ENCODE measurements at places on chromosomes 2 and 18.
A peak's percentile ranks its signal among the peaks of the same experiment; 100 is the strongest.

- H3K36me3 ChIP-seq: no peaks in the 10 kb centered on the region
- H3K4me3 ChIP-seq: no peak overlapping the region
- no peak overlapping the region for H3K27ac ChIP-seq
- no peak for DNase-seq
- no peaks in the 10 kb centered on the region for H3K27me3 ChIP-seq
Measured at GRCh38 chr18:68533641-68534040, 181.3 kb downstream of the TMX3 start.

DNA sequence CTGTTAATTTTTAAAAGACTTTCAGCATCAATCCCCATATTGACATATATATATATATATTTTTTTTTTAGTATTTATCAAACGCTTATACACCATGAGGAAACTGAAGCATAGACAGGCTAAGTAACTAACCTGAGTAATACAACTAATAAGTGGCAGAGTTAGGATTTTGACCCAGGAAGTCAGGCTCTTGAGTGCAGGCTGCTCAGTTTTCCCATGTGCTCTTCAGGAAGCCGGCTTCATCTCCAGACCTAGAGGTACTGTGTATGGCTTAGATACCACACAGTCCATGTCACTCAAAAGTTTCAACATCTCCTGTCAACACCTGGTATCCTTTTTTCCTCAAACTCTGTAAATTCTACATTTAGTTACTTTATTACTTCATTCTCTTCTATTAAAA, 841.7 kb upstream of the ACVR2A start:
- no peak for DNase-seq
- no peak overlapping the region for H3K27ac ChIP-seq

DNA sequence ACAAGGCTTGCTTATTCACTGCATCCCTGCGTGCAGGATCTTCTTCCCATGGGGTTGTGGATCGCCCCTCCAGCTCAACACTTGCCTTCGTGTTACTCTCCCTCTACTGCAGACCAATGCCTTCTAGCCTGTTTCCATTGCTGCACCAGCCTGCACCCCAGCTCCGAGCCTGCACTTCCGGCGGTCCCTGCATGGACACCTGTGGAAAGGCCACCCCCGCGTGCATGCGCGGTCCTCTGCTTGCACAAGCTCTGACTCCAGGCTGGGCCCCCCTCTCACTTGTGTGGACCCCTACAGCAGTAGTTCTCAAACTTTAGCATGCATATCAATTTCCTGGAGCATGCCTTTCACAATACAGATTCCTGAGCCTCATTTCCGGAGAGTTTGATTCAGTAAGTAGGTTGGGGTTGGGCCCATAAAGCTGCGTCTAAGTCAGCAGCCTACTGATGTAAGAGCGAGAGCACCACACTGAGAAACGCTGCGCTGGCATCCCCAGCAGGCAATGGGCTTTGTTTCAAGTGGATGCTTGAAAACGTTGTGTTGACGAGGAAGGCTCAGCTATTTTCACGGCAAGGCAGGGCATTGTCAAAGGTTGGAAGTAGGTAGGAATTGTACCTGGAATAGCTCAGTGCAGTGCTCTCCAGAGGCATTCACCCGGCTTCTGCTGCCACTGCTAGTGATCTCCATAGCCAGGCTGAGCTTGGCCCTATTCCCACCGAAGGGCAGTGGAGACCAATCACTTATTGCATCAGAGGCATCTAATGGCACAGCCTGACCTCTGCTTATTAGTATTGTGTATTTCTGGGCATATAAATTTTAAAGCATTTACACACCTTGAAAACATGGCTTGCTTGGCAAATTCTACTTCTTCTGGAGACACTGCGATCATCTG, 32.6 kb downstream of the CREG2 start:
- no peak overlapping the region for H3K27ac ChIP-seq
- no peak for DNase-seq
- no peaks in the 10 kb centered on the region for H3K4me1 ChIP-seq
- no peak overlapping the region for H3K4me3 ChIP-seq
- no peaks in the 10 kb centered on the region for H3K27me3 ChIP-seq

- no peak overlapping the region for H3K27ac ChIP-seq
- no peak overlapping the region for H3K4me3 ChIP-seq
- H3K36me3 ChIP-seq: no peaks in the 10 kb centered on the region
- DNase-seq: no peak
- no peaks in the 10 kb centered on the region for H3K27me3 ChIP-seq
- no peaks in the 10 kb centered on the region for H3K4me1 ChIP-seq
Measured at GRCh38 chr2:186058614-186059013, 320.0 kb downstream of the FSIP2 start.

DNA sequence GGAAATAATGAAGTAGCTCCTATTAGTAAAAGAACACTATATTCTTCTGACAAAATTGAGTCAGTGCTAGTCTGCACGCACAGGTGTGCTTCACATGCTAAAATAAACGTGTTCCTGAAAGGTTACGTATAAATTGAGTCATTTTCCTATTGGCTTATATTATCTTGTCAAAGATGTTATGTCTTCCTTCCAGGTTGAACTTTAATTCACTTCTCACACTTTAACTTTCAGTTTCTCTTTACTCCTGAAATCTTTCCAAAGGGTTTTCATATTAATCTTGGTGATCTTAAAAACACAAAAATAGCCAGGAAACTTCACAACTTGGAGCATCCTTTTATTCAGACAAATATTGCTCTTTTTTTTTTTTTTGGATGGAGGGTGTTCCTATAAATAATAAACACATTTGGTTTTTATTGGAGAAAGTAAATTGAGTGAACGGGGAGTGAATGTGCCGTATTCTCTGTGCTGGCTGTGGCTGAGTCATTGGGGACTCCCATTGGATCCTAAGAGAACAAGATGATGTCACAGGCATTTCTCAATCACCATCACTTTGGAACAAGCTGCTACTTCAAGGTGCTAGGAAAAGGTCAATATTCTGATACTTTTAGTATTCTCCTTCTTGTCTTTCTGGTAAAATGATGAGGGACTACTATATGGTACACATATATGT, 150.2 kb upstream of the SPATS2L start:
- no peaks in the 10 kb centered on the region for H3K27me3 ChIP-seq
- no peaks in the 10 kb centered on the region for H3K36me3 ChIP-seq
- H3K4me3 ChIP-seq: no peak overlapping the region
- no peak for DNase-seq
- no peaks in the 10 kb centered on the region for H3K4me1 ChIP-seq

DNA sequence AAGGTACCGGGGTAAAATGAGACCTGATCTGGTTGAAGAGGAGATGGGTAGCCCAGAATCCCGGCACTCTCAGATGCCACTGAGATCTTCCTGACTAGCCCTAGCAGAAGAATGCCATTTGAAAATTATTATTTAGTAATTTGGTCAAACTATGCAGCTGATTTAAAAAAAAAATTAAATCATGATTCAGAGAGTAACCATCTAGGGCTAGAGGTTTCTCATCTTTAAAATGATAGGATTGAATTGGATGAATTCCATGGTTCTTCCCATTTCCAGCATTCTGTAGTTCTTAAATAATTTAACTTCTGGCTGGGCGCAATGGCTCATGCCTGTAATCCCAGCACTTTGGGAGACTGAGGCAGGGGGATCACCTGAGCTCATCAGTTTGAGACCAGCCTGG, 106.1 kb downstream of the MYO1B start:
- no peak overlapping the region for H3K27ac ChIP-seq
- H3K4me3 ChIP-seq: no peak overlapping the region
- H3K36me3 ChIP-seq: no peaks in the 10 kb centered on the region
- no peaks in the 10 kb centered on the region for H3K4me1 ChIP-seq

DNA sequence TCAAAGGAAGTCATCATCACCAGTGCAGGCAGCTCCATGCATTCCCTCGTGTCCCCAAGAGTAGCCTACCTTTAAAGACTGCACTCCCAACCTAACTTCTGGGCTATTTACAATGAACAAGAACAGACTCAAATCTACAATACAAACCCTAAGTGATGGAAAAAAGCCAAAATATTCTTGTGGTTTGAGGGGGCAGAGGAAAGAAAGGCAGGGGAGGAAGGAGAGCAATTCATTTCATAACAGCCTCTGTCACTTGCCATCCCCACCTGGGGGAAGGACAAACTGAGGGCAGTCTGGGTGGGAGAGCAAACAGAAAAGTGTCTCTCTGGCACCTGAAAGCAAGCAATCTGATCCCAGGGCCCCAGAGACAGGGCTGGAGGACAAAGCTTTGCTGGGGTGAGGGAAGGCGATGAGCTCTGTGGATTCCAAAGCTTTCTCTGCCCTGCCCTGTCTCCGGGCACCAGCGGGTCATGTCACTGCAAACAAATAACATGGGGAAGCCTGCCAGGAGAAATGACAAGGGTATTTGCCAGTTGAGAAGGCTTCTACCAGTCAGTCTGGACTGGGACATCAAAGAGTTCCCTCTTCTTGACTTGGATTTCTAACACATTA, 528.0 kb upstream of the TNP1 start:
- no peak for DNase-seq
- no peak overlapping the region for H3K27ac ChIP-seq
- no peaks in the 10 kb centered on the region for H3K36me3 ChIP-seq

- no peak overlapping the region for H3K27ac ChIP-seq
- 0 out of 2 replicates have a peak, but pooled peaks cover 4% of the 10 kb centered on the region for H3K4me1 ChIP-seq
- no peaks in the 10 kb centered on the region for H3K36me3 ChIP-seq
- H3K4me3 ChIP-seq: no peak overlapping the region
Measured at GRCh38 chr18:24456549-24456948, 3.9 kb upstream of the HRH4 start.

DNA sequence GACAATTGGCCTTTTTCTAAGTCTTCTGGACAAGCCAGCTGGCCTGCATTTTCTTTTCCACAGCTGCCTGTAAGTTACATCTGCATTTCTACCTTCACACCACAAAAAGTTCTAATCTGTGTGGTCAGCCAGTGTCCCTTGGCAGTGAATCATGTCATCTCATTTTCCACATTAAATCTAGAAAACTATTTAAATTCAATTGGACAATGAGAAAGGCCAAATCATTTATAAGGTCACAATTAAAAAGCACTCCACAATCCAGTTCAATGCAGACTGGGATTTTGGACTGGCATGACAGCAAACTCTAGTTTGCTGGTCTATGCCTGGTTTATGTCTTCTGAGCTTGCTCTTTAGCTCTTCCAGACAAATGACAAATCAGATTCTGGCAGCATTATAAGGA, 494.2 kb upstream of the SPHKAP start:
- DNase-seq: no peak
- no peak overlapping the region for H3K4me3 ChIP-seq
- H3K27me3 ChIP-seq: no peaks in the 10 kb centered on the region
- H3K36me3 ChIP-seq: no peaks in the 10 kb centered on the region
- H3K4me1 ChIP-seq: no peaks in the 10 kb centered on the region

- DNase-seq: no peak
- no peaks in the 10 kb centered on the region for H3K4me1 ChIP-seq
- no peaks in the 10 kb centered on the region for H3K36me3 ChIP-seq
- H3K27me3 ChIP-seq: no peaks in the 10 kb centered on the region
- no peak overlapping the region for H3K27ac ChIP-seq
- no peak overlapping the region for H3K4me3 ChIP-seq
Measured at GRCh38 chr18:56795381-56795780, 144.2 kb downstream of the WDR7 start.

DNA sequence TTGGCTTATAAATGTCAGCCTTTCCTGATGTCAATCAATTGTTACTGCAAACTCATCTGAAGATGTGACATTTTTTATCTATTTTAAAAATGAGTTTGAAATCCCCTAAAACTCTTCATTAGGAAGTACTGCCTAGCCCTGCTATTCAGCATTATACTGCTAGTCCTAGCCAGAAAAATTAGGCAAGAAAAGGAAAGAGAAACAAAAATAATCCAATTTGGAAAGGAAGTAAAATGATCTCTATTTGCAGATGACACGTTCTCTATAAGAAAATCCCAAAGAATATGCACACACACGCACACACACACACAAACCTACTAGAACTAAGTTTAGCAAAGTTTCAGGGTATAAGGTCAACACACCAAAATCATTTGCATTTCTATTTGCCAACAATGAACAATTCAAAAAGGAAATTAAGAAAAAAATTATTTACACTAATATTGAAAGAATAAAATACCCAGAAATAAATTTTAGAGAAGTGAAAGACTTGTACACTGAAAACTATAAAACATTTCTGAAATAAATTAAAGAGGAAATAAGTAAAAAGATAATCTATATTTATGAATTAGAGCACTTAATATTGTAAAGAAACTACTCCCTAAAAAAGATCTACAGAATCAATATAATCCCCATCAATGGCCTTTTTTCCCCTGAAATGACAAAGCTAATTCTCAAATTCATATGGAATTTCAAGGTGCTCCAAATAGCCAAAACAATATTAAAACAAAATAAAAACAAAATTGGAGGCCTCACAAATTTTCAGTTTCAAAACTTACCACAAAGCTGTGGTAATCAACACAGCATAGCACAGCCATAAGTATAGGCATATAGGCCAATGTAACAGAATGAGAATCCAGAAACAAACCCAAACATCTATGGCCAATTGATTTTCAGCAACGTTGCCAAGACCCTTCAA, 433.7 kb upstream of the TRIB2 start:
- peaks cover 16% of the 10 kb centered on the region for H3K4me1 ChIP-seq
- H3K36me3 ChIP-seq: no peaks in the 10 kb centered on the region
- no peak for DNase-seq
- H3K4me3 ChIP-seq: 0 out of 2 replicates have a peak overlapping the region, but pooled peaks have one; percentile 22
- no peak overlapping the region for H3K27ac ChIP-seq
- H3K27me3 ChIP-seq: no peaks in the 10 kb centered on the region

GRCh38 chr18:686339-687111, 25.9 kb downstream of the ENOSF1 start:
- peaks cover 6% of the 10 kb centered on the region for H3K36me3 ChIP-seq
- DNase-seq: no peak
- no peak overlapping the region for H3K4me3 ChIP-seq
- H3K4me1 ChIP-seq: no peaks in the 10 kb centered on the region
- H3K27ac ChIP-seq: no peak overlapping the region
- no peaks in the 10 kb centered on the region for H3K27me3 ChIP-seq

DNA sequence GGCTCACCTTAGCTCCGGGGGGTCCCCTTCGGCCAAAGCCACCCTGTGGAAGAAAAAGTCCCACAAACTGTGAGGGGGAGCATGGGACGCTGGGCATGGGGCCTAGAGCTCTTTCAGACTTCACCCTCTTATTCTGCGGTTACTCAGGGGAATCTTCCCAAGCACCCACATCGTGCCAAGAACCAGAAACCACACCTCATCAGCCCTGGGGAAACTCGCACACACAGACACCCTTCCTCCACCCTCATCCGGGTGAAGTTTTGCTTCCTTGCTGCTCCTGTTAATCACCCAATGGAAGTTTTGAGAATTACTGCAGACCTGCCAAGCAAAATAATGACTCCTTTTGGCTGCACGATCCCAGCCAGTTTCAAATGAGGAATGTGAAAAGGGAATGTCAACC, 59.1 kb downstream of the COL6A3 start:
- H3K4me3 ChIP-seq: no peak overlapping the region
- peaks cover 9% of the 10 kb centered on the region for H3K27me3 ChIP-seq
- H3K36me3 ChIP-seq: no peaks in the 10 kb centered on the region
- H3K27ac ChIP-seq: no peak overlapping the region

Measured in GM12878 (cell line).